ENCODE measurements at places on chromosomes 2 and 18.

DNA sequence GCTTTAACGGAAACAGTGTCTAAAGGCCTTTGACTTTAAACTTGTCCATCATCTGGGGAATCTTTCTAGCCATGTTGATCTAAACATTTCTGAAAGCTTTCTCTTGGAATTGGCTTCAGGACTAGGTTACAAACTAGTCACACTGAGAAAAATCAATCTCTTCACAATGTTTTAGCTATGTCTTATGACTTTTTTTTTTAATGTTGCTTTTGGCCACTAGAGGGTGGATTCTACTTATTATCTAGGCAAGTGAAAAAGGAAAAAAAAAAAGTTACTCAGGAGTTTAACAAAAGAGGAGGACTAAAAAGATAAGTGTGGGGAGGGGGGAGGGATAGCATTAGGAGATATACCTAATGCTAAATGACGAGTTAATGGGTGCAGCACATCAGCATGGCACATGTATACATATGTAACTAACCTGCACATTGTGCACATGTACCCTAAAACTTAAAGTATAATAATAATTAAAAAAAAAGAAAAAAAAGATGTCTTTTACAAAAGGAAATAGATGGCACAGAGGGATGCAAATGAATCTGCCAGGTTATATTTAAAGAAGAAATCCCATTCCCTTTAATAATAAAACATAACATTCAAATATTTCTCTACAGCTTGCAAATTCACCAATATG is 160.4 kb upstream of the PID1 start:
- peak; percentile 32 for DNase-seq

- no peak for DNase-seq
Observed at GRCh38 chr18:78519394-78520062, 460.1 kb upstream of the SALL3 start.

DNA sequence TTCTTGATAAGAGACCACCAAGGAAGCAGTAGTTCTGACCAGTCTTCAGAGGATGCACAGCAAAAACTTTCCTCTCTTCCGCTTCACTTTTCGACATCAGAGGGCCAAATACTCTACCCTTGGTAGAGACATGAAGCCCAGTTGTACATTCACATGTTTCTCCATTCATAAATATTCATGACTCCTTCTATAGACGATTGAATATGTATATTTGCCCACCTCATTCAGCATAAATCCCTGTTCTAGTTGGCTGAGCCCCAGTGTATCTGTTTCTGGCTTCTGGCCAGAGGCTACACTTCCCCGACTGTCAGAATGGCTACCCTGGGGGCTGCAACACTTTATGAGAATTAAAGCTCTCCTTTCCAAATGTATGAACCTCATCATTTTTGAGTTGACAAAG is 258.5 kb downstream of the ASXL3 start:
- DNase-seq, result no peak

GRCh38 chr2:70975237-70975636 is 3.2 kb upstream of the ANKRD53 start:
- no peak for DNase-seq

DNA sequence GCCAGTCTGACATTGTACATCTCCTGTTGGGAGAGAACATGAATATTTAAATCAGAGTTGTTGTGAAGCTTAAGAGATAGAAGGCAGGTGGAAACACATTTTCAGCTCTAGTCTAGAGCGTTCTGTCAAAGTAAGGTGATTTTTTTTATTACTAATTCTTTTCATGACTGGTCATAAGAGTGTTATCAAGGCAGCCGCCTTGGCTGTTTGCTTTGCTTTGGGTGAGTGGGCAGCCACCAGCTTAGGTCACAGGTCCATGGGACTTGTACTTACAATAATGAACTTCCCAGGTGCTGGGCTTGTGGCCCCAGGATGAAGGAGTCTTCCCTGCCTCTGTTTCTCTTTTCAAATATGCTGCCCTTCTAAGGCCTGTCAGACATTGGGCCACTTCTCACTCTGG is 256.3 kb downstream of the SRBD1 start:
- DNase-seq, result no peak

DNA sequence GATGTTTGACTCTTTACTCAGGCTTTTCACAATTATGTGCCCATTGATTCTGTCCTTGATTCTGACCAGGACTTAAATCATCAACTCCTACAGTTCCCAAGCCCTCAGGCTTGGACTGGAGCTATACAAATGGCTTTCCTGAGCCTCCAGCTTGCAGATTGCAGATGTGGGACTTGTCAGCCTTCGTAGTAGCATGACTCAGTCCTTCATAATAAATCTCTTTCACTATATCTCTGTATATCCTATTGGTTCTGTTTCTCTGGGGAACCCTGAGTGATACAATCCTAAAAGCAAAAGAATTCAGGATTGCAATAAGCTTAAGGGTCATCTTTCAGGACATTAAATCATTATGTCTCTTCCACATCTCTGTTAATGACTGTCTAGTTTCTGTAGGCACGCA is 356.6 kb downstream of the RIT2 start:
- no peak for DNase-seq

DNA sequence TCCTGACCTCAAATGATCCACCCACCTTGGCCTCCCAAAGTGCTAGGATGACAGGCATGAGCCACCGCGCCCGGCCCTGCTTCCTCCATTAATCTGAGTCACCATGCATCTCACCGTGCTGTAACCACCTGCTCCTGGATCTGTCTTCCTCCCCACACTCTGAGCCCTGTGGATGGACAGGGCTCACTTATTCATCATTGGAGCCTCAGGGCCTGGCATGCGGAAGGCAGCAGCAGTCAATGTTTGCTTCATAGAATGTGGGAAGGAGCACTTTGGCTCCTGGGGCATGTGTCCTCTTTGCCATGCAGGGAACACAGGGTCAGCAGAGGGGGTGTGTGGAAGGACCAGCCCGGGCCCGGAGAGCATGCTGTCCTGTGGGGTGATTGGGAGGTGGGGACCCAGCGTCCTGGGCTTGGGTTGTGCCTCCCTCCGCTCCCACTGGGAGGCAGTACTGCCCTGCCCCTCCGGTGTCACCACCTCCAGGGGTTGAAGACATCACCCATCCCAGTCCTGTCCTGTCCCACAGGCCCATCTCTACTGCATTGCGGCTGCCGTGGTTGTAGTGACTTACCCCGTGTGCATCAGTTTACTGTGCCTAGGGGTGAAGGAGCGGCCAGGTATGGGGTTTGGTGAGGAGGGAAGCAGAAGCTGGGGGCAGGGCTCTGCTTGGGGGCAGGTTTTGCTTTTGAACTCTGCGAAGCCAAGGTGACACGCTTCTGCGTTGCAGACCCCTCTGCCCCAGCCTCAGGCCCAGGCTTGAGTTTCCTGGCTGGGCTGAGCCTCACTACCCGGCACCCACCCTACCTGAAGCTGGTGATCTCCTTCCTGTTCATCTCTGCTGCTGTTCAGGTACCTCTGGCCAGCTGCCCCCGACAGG is 11.5 kb downstream of the MFSD2B start:
- no peak for DNase-seq

DNA sequence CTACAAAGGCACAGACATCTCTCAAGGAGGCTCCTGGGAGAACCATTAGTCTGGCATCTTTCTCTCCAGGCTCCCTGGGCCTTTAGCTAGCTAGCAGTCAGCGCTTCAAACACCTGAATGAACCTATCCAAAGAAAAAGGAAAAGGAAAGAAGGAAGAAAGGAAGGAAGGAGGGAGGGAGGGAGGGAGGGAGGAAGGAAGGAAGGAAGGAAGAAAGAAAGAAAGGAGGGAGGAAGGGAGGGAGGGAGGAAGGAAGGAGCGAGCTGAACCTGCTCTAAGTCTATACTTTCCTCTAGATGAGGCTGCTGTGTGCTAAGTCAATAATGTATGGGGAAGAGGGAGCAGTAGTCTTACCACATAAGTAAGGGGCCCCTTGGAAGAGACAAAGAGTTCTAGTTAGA is 5.1 kb upstream of the BCL11A start:
- DNase-seq, result no peak

DNA sequence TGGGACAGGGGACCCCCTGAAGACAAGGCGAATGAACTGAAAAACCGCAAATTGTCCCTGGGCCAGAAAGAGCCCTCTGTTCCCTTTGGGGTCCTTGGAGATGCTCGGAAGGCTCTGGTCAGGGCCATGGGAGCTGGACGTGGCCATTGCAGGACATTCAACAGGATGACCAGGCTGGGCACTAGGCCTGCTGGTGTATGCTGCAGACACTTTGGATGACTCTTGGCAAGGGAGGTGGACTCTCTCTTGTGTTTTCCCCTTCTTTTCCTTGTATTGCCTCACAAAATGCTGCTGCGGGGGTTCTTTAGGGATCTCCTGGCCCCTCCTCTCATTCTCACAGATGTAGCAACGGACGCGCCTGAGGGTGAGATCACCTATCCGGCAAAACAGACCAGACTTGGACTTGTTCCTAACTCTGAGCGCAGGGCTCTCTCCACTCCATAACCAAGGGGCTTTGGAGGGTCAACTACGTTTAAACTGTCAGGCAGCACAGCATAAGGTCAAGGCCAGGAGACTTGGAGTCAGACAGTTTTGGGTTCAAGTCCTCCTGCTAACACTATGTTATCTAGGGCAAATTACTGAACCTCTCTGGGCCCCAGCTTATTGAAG is 41.8 kb upstream of the SH3RF3 start:
- no peak for DNase-seq

DNA sequence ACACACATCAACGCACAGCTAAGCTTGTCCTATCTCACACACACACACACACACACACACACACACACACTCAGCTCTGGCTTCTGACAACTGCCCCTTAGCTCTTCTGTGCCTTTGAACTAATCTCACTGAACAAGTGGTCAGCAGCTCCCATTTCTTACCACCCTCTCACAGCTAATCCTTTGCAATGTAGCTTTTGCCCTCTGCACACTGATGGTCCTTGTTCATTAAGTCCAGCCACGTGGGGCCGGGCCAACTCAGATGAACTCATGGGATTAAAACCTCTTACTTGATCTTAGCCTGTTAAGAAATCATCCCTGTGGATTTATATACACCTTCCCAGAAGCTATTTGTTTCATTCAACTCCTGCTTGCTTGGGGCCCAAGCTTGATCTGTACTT is 36.6 kb downstream of the DPYSL5 start:
- no peak for DNase-seq

Measured in NCI-H1092 treated with DMSO at 0.1 percent for 48 hours (cell line).